ENCODE measurements at places on chromosomes 16 and 17.

- no peak for DNase-seq
These were observed 47.8 kb downstream of the NFAT5 start for GRCh38 chr16:69613378-69614154.

GRCh38 chr16:31664683-31665482 lies 137.2 kb downstream of the AHSP start:
- DNase-seq: no peak

- DNase-seq: no peak
These were observed 29.1 kb downstream of the STAT5A start for GRCh38 chr17:42317266-42317845.

GRCh38 chr17:75009139-75009724 lies 3.2 kb upstream of the MRPL58 start:
- DNase-seq: no peak

DNA sequence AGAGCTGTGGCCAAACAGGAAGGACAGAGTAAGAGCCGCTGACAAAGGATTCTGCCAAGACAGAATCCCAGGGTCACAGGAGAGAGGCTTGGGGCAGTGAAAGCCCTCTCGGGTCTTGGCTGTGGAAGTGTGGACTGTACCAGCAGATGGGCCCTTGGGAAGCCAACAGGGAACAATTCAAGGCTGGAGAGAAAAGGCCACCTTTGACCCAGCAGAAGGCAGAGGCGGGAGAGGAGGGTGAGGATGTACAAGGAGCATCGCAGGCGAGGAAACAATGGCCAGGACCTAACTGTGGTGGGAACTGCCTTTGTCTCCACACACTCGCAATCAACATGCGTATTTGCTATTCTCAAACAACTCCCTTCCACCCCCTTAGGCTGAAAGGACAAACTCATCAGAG lies 15.7 kb downstream of the CARHSP1 start:
- DNase-seq: no peak

DNA sequence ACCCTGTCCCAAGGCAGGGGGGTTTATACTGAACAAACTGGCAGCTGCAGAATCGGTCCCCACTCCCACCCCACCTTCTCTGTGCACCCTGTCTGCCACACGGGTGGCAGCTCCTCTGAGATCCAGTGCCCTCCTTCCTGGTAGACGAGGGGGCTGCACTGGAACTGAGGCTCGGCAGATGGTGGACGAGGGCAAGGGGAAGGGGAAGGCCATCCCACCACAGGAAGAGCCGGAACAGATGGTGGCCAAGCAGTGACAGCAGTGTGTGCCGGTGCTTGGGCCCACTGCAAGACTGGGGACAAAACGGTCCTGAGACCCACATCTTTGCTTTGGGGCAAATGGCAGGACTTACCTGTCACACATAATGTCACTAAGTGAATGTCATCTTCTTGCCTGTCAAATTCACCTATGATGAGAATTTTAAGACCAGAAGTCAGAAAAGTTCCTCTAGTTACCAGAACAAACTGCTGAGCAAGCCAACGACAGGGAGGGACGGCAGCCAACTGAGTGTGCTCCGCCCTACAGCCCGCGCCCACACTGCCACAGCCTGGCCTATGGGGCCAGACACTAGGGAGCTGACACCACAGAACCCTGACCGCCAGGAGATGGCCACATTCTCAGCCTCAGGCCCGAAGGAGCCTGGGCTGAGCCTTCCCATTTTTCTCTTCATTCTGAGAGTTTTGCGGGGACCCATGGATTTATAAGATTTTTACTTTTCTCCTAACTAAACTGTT lies 14.4 kb downstream of the NTAN1 start:
- DNase-seq: no peak

DNA sequence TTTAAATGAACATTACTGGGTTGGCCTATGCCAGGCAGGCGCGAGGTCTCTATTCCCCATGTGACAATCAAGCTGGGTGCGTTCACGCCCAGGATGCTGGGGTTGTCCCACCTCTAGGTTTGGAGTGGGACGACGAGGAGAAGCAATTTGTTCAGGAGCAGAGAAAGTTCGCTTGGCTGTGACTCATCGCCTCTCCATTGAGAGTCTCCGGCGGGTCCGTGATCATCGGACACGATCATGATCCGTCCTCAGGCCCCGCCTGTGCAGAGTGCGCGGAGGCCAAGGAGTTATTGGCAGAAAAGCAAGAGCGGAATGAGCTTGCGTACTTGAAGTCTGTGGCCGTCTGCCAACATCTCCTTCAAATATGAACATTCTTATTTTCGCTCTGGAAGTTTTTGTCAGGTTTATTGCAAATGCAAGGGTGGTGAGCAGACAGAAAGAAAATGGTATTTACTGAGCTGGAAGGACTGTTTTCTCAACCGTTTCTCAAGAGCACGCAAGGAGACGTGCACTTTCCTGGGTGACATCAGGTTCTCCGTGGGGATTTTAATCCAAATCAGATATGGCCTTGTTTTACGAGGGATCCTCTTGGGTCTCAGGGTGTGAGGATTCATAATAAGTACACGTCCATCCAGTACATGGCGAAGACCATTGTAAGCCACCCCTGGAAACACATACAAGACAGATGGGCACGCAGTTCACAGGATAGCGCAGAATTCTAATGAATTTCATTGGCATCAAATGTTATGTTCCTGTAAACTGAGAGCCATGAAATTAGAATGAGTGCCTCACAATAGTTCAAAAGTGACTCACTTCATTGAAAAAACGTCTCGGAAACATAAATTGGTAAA lies 70.1 kb upstream of the CREBBP start:
- DNase-seq: no peak

DNA sequence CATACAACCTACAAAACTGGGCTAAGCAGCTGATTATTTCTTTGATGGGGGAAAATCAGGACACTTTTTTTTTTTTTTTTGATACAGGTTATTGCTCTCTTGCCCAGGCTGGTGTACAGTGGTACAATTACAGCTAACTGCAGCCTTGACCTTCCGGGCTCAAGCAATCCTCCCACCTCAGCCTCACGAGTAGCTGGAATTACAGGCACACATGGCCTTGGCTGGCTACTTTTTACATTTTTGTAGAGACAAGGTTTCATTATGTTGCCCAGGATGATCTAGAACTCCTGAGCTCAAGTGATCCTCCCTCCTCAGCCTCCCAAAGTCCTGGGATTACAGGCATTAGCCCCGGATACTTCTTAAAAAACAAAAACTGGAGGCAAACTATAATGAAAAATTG lies 20.6 kb upstream of the TMEM97 start:
- no peak for DNase-seq

DNA sequence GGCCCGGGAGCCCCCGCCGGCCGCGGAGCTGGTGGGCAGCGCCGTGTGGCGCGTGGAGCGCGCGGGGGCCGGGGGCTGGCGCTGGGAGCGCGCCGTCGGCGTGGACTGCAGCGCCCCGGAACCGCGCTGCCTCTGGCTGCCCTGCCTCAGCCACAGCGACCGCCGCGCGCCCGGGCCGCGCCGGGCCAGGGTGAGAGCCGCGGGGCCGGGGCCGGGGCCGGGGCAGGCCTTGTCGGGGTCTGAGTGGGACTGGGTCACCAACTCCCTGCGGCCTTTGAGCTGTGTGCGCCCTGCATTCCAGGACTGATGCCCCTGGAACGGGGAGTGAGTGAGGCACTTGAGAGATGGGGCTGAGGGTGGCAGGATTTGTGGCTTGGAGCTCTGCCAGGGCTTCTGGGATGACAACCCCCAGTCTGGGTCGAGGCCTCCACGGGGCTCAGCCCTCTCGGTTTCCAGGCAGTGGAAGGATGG lies 25.7 kb downstream of the ARHGAP23 start:
- DNase-seq: no peak

All from SK-N-MC (cell line).